ENCODE measurements at places on chromosomes 12 and 14.
A peak's percentile ranks its signal among the peaks of the same experiment; 100 is the strongest.

DNA sequence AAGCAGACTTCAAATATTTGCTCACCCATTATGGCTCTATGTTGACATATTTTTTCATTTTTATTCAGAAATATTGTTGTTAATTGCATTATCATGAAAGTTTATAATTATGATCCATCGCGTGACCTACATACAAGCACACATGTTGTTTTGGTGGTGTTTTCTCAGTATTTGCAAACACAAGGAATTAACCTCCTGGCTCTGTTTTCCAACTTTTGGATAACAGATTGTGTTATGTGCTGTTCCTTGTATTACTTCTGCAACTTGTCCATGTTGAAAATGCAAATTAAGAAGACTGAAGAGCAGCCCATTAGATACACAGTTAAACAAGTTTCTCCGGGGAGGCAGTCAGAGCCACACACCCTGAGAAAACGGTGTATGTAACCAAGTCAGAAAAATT, 201.2 kb downstream of the SEC23A start:
- DNase-seq = no peak
- H3K27ac ChIP-seq = no peak overlapping the region
- H3K27me3 ChIP-seq = no peaks in the 10 kb centered on the region
- no peaks in the 10 kb centered on the region for H3K4me1 ChIP-seq
- no peak overlapping the region for H3K4me3 ChIP-seq

GRCh38 chr12:72296389-72296788, 24.2 kb downstream of the TRHDE start:
- no peak for DNase-seq
- H3K27ac ChIP-seq = no peak overlapping the region
- H3K4me3 ChIP-seq = no peak overlapping the region
- no peaks in the 10 kb centered on the region for H3K27me3 ChIP-seq
- no peaks in the 10 kb centered on the region for H3K4me1 ChIP-seq
- H3K36me3 ChIP-seq = no peaks in the 10 kb centered on the region

- H3K4me1 ChIP-seq = peaks cover 9% of the 10 kb centered on the region
- DNase-seq = no peak
- H3K36me3 ChIP-seq = no peaks in the 10 kb centered on the region
- no peak overlapping the region for H3K27ac ChIP-seq
- H3K27me3 ChIP-seq = no peaks in the 10 kb centered on the region
Measured at GRCh38 chr12:96240656-96241055, 46.5 kb downstream of the ELK3 start.

- no peaks in the 10 kb centered on the region for H3K4me1 ChIP-seq
- H3K27me3 ChIP-seq = no peaks in the 10 kb centered on the region
- H3K27ac ChIP-seq = no peak overlapping the region
- H3K4me3 ChIP-seq = no peak overlapping the region
Measured at GRCh38 chr12:122354958-122355641, 67.4 kb downstream of the CLIP1 start.

DNA sequence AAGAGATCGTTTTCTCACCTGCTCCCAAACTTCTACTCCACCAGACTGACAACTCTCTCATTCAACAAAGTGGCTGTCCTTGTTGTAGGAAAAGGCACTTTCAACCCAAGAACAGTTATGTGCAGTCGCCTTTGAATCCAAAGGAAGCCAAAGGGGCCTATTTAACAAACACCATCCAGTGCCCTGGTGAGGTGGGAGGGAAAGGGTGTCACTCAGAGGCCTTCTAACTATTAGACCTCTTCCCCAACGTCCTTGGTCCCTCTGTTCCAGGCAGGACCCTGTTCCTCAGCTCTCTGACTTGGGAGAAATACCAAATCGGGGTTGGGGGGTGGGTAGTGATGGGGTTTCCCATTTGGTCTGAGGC, 3.2 kb downstream of the SIX4 start:
- H3K27ac ChIP-seq = no peak overlapping the region
- H3K36me3 ChIP-seq = no peaks in the 10 kb centered on the region
- no peak for DNase-seq
- no peak overlapping the region for H3K4me3 ChIP-seq
- peaks cover 23% of the 10 kb centered on the region for H3K4me1 ChIP-seq

GRCh38 chr12:78240827-78241226, 410.1 kb downstream of the NAV3 start:
- no peak for DNase-seq
- no peaks in the 10 kb centered on the region for H3K36me3 ChIP-seq
- no peak overlapping the region for H3K4me3 ChIP-seq
- no peak overlapping the region for H3K27ac ChIP-seq
- no peaks in the 10 kb centered on the region for H3K27me3 ChIP-seq

DNA sequence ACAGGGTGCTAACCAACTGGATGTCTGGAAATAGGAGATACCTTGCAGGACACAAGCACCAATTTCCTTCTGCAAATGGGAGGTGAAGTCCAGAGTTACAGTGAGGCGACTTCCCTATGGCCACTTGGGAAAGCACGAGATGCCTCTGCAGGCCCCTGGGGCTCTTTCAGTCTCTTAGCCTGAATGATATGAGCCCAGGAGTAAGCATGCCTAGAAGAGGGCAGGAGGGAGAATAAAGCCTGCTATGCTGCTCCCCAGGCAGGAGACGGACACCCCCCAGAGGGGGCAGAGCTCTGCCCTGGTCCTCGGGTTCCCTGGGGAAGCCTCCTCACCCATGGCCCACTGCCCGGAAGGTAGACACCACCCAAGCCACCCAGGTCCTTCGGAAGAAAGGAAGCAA, 105.1 kb downstream of the GCH1 start:
- no peaks in the 10 kb centered on the region for H3K27me3 ChIP-seq
- no peak overlapping the region for H3K4me3 ChIP-seq
- no peaks in the 10 kb centered on the region for H3K4me1 ChIP-seq
- H3K27ac ChIP-seq = no peak overlapping the region
- no peak for DNase-seq

DNA sequence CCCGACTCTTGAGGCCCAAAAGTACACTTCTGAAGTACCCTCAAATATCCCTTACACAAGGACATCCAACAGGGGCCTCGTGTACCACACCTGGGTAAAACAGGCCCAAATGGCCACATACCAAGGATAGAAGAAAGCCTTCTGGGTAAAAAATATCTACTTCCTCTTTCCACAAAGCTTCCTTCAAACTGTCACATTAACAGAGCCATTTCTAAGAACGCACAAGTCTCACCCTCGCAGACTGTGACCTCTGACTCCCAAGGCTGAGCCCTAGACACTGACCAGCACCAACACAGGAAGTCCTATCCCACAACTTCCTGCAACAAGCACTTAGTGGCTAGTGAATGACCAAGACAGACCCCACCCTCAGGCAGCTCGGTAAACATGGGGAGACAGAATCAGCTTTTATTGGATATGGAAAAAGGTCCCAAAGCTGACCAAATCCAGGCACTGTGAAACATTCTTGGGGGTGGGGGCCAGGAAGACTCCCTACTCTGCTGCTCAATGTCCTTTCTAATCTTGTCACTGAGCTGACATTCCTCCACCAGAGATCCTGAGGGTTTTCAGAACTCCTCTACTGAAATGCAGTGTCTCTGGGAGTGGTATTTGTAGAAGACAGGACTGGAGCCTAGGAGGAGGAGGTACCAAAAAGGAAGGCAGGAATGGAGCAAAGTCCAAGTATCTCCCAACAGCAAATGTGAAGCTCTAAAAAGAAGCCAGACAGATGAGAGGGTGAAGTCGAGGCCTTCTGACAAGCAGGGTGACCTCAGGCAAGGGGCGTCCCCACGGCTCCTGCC, 15.9 kb downstream of the KCTD10 start:
- H3K4me3 ChIP-seq = no peak overlapping the region
- DNase-seq = no peak
- H3K27ac ChIP-seq = peak overlapping the region; percentile 61

DNA sequence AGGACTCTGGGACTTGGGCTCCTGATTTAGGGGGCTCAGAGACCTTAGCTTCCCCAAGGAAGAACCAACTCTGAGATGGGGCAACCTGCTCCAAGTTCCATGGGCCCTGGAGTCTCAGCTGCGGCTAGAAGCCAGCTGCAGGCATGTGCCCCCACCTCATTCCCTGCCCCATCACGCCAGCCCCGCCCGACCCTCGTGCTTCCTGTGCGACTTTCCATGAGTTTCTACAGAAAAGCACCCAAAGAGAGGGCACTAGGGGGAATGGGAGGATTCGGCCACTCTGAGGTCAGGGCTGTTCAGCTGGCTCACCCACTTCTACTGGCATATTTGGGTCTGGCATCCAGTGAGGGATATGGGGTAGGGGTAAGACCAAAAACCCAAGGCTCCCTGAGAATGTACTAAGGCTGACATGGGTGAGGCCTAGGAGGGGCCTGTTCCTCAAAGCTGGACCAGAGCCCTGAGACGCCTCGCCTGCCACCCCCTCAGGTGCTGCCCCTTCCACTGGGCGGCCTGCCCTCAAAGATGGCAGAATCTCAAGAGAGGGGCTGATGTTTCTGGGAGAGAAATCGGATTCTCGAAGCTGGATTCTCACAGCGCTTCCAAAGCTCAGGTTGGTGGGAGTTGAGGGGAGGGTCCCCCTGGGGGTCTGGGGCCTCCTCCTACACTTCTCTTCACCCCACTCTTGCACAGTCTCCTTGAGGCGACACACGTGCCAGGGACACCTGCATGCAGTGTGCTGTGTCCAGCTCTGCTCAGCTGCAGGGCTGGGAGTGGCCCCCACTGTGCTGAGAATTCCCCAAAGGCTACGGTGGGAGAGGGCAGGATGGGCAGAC, 22.1 kb downstream of the FAIM2 start:
- H3K4me3 ChIP-seq = no peak overlapping the region
- no peaks in the 10 kb centered on the region for H3K36me3 ChIP-seq
- no peaks in the 10 kb centered on the region for H3K4me1 ChIP-seq
- DNase-seq = no peak

GRCh38 chr12:112347581-112347982, 34.6 kb downstream of the HECTD4 start:
- no peaks in the 10 kb centered on the region for H3K4me1 ChIP-seq
- H3K27ac ChIP-seq = no peak overlapping the region
- no peak overlapping the region for H3K4me3 ChIP-seq
- no peaks in the 10 kb centered on the region for H3K36me3 ChIP-seq
- no peaks in the 10 kb centered on the region for H3K27me3 ChIP-seq

DNA sequence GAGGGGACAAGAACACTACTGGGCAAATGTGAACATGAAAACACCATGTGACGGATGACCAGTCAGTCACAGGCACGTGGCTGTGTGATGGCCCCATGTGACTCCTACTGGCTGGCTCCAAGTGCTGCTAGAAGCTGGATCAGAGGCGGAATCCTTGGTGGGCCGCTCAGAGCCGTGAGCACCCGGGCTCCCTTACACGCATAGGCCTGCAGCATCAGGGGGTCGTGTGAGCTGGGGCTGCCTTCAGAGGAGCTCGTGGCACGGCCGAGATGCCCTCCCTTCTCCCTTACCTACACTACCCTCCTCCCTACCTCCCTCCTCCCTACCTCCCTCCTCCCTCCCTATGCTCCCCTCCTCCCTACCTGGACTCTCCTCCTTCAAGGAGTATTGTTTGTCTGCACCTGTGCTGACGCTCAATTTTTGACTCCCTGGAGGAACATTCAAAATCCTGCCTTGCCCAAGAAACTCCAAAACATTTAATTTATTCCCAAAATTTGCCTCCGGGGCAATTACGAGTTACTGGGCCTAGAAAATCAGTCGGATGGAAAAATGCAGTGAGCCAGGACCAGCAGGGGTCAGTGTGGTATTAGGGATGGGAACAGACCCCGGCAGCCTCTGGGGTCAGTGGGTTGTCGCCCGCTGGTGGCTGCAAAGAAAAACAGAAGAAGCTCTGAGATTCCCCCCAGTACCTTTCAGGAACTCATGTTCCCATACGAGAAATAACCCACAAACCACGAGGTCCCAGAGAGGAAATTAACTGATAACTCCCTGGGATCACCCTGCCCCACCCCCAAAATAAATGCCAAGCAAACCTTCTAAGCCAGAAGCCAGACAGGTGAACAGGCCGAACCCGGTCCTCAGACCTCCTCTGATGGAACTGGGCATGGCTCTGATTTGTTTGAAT, 61.3 kb downstream of the C14orf132 start:
- H3K4me3 ChIP-seq = no peak overlapping the region
- H3K27ac ChIP-seq = no peak overlapping the region
- DNase-seq = peak; percentile 90

DNA sequence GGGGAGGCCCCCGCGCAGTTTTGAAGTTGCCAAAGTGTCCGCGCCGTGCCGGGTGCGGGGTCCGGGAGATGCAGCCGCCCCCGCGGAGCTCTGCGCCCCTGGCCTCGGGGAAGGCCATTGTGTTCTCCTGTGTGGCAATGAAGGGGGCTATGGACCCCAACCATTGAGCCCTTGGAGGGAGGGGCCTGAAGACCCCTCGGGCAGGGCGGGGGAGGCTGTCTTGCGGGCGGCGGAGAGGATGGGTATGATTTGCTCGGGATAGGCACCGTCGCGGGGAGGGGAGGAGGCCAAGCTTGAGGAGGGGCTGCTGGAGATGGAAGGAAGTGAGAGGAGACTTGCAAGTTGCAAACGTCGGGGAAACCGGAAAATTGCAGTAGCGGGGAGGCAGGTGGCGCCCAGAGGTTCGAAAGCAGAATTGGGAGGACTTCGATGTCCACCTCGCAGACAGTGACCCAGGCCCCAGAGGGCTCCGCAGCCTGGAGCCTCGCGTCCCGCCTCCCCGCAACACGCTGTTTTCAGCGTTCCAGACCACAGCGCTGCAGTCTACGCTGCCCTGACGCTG, 25.4 kb downstream of the BCL11B start:
- H3K4me3 ChIP-seq = no peak overlapping the region
- H3K36me3 ChIP-seq = no peaks in the 10 kb centered on the region
- DNase-seq = no peak
- H3K4me1 ChIP-seq = peaks cover 12% of the 10 kb centered on the region
- H3K27me3 ChIP-seq = peaks cover 7% of the 10 kb centered on the region

DNA sequence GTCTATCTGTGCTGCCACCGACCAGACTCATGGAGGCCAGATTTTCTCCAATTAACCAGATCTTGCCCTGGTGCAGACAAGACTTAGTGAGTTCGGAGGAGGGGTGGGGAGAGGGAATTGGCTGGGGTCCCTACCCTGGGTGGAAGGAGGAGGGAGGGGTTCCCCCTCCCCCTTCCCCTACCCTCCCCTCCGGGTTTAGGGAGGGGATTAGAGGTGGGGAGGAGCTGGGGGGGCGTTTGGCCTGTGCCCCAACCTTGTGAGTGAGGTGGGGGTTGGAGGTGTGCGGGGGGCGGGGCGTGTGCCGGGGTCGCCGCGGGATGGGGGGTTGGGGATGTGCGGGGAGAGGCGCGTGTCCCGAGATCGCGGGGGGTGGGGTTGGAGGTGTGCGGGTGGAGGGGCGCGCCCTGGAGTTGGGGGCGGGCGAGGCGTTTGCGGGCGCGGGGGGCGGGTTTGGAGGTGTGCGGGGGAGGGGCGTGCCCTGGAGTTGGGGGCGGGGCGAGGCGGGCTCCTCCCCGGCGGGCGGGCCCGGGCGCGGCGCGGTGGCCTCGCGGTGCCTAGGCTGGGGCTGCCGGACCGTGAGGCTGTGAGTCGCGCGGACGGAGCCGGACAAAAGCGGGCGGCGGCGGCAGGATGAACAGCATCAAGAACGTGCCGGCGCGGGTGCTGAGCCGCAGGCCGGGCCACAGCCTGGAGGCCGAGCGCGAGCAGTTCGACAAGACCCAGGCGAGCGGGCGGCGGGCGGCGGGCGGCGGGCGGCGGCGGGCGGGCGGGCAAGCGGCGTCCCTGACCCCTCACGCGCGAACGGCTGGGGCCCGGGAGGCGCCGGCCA, at the start of gene HIP1R:
HIP1R (plus strand) TSS at position 537 of the 829 bp plus-strand sequence; CDS start at position 631, 94 bp downstream.
- peak within 1 kb of the TSS; percentile 83 for H3K27ac ChIP-seq
- peak within 1 kb of the TSS; percentile 19 for H3K4me3 ChIP-seq
- no peaks in the 10 kb centered on the region for H3K27me3 ChIP-seq

- H3K36me3 ChIP-seq = no peaks in the 10 kb centered on the region
- H3K4me1 ChIP-seq = no peaks in the 10 kb centered on the region
- no peaks in the 10 kb centered on the region for H3K27me3 ChIP-seq
- DNase-seq = no peak
- no peak overlapping the region for H3K27ac ChIP-seq
- no peak overlapping the region for H3K4me3 ChIP-seq
Measured at GRCh38 chr14:94746131-94746530, 23.8 kb downstream of the GSC start.
